ENCODE measurements at places on chromosomes 5 and 9.

DNA sequence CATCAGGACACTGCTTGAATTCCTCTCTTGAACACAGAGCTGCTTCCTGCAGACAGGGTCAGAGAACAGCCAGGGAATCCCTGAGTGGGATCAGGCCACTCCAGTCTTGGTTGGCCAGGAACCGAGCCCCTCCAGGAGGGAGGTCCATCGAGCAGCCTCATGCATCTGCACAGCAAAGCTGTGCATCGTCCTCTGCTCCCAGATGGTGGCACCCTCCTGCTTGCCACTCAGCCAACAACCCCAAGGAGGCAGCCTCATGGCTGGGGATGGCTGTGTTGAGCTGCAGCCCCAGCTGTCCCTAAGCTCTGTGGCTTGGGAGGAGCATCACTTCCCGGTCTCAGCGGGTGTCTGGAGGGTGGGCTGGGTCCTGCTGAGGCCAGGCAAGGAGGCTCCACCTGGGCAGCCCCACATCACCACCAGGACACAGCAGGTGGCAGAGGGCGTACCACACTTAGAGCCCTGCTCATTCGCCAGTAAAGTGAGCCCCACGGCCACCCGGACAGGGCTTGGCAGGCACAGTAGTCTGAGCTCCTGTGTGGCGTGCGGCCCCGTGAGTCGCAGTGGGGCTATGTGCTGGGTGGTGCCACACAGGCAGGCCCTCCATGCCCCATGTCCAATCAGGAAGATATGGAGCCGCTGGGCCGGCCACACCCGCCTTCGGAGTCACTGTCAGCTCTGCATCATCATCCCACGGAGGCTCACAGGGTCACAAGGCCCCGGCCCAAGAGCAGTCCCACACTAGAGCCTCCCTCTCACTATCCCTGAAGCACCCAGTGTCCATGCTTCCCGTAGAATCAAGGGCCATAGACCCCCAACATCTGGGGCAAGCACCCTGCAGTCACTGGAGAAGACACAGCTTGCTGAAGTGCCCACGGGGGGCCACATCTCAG lies 11.9 kb downstream of the LPCAT1 start:
- DNase-seq, result no peak

DNA sequence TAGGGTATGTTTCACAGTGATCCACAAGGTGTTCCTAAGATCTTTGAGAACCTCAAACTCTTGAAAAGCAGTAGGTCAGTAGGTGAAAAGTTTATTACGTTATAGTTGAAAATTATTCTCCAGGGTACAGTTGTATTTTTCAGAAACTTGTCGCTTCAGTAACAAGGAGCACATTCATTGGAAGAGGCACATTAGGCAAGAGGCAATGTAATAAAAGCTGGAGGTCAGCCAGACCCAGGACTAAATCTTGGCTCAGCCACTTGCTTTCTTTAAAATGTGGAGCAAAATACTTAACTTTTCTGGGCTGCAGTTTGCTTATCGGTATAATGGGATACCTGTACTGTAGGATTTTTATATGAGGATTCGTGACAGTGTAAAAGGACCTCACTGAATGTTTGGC lies 45.6 kb downstream of the TLE4 start:
- DNase-seq, result no peak

GRCh38 chr5:125049721-125050702 lies 303.6 kb upstream of the ZNF608 start:
- no peak for DNase-seq

- DNase-seq, result no peak
Measured at GRCh38 chr9:88721495-88722279, 186.7 kb downstream of the NXNL2 start.

- DNase-seq, result no peak
Measured at GRCh38 chr9:107735821-107736220, 246.3 kb upstream of the KLF4 start.

DNA sequence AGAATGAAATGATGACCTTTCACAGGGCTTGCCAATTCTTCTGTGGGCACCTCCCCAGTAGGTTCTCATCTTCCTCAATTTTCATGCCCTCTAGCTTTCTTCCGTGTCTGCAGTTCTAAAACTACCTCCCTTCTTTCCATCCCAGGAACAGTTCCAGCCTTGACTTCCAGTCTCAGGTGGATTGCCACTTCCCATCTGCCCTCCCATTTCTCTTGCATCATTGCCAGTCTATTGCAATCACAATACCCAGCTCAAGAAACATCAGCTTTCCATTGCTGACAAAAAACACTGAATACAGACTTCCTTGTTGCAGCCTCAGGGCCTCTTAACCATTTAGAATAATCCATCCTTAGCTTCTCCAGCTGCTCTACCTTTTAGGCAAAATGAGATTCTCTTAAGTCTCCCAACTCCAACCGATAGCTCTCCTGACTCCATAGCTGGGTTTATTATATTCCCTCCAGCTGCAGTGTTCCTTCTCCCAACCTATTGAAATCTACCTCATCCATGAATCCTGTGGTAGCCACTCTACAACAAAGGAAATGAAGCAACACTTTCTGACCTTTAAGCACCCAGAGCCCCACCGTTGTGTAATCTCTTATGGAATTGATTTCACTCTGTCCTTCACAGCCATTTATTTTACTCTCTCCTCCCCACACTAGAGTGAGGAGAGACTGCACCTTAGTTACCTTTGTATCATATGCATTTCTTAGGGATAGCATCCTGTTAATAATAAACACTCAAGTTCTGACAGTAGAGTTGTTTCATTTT lies 75.6 kb upstream of the PCA3 start:
- no peak for DNase-seq

- DNase-seq, result peak; percentile 13
Measured at GRCh38 chr9:97845130-97845529, 7.9 kb upstream of the FOXE1 start.

- no peak for DNase-seq
Measured at GRCh38 chr5:124707520-124707919, 38.9 kb downstream of the ZNF608 start.

DNA sequence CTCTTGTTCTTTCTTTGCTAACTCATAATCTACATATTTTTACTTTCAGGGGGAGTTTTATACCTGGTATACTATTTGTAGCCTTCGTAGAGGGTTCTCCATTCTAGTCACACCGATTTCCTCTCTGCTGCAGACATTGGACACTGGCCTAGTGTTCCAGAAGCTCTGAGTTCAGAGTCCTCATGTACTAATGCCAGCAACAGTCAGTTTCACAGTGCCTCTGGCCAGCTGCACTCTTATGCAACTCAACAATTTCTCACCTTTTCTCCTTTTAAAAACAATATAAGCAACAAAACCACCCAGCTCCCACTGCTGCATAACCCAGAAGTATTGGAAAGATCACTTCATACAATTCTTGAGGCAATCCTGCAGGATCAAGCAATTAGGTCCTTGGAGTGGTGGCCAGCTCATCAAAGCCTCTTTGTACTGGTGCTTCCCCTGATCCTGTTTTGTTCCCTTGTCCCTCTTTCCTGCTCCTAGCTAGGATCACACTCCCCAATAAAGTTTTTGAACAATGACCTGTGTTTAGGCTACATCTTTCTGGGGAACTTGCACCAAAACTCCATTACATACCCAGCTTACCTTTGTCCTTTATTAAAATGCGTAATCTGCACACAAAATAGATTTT lies 98.1 kb upstream of the TUT7 start:
- DNase-seq, result no peak

- DNase-seq, result no peak
Measured at GRCh38 chr5:156387391-156387790, 60.4 kb downstream of the SGCD start.

GRCh38 chr9:93098236-93098946 lies 2.4 kb downstream of the CARD19 start:
- no peak for DNase-seq

DNA sequence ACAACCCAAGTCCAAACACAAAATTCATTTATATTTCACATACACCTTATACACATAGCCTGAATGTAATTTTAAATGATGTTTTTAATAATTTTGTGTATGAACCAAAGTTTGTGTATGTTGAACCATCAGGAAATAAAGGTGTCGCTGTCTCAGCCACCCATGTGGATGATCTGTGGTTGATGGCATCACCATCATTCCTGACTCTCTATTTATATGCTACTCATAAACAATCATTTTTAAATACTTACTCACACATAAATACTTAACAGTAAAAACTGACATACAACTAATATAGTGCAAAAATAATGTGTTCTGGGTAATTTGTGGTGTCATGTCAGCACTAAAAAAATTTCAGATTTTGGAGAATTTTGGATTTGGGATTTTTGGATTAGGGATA lies 38.4 kb downstream of the SMC5 start:
- no peak for DNase-seq

DNA sequence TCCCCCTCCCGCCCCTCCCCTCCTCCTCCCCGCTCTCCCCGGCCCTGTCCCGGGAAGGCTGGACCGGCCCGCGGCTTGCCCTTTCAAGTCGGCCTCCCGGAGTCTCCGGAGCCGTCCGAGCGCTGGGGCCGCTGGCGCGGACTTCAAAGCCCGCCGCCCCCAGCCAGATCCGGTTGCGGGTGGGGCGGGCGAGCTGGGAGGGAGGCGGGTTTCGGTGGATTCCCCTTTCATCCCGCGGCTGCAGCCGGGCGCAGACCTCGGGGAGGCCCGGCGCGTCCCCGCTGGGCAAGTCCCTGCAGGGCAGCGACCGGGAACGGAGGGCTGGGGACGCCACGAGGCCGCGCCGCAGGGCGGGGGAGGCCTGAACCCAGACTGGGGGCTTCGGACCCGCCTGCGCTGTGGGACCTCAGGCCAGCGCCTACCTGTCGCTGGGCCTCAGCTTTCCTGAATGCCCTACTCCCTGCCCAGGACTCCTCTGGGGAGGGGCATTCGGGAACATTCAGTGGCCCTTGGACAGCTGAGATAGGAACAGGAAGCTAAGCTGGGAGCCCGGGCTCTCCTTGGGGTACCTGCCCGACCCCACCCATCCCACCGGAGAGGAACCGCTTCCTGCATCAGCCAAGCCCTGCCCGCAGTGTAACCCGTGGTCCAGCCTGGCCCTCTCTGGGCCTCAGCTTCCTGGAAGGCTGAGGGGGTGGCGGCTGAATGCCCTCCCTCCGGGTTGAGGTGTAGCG lies 23.4 kb downstream of the C9orf50 start:
- DNase-seq, result no peak

DNA sequence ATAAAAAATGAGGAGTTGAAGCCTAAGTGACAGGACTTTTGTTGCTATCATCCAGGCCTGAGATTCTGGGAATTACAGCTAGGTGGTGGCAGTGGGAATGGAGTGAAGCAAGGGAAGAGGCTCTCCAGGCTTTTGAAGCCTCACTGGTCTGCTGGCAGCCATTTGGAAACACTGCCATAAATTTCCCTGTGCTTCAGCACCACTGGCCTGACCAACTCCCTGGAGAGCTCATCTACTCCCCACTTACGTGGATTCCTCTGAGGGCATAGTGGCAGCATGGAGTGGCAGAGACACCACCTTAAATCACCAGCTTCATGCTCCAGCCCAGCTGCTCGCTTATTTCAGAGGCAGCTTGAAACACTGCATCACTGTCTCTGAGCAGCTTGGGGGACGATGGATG lies 518.2 kb downstream of the TLR4 start:
- DNase-seq, result no peak

DNA sequence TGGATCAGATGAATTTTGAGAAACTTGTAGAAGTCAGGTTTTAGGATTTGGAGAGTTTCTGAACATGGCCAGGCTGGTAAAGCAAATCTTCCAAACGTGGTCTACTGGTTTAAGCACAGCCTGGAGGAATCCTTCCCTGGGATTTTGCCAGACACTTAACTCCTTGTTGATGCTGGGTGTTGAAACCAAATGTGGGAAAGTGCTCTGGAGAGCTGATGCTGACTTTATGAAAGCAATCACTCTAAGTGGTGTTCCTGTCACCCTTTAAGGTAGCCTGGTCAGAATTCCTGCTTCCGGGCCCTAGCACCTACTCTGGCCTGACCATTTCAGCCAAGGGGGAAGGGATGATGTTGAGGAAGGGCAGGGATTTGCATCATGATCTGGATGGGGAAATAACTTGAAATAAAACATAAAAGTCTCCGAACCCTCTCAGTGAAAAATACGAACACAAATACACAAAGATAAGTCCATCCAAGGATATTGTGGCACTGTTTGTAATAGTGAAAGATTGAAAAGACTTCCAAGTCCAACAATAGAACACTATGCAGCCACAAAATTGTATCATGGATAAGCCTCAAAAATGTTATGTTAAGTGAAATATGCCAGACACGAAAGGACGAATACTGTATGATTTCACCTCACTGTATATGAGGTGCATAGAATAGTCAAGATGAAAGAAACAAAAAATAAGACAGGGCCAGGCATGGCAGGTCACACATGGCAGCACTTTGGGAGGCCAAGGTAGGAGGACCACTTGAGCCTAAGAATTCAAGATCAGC lies 57.7 kb downstream of the PDE6A start:
- DNase-seq, result no peak

DNA sequence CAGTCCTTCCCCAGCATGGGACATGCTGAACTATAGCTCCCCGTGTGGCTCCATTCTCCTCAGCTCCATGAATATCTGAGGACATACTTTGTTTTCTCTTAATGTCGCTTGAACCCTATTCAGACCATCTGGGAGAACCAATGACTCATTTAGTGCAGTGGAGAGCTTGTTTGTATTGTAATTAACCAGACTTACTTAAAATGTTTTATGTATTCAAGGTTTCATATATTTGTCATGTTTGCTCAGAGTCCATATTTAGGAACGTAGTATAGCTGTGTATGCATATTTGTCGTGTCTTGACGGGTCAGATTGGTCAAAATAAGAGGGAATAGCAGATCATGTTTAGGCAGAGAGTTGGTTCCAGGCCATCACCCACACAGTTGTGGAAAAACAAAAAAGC lies 150.1 kb upstream of the NTRK2 start:
- DNase-seq, result no peak
